ENCODE measurements at places on chromosomes 4 and X.
A peak's percentile ranks its signal among the peaks of the same experiment; 100 is the strongest.

DNA sequence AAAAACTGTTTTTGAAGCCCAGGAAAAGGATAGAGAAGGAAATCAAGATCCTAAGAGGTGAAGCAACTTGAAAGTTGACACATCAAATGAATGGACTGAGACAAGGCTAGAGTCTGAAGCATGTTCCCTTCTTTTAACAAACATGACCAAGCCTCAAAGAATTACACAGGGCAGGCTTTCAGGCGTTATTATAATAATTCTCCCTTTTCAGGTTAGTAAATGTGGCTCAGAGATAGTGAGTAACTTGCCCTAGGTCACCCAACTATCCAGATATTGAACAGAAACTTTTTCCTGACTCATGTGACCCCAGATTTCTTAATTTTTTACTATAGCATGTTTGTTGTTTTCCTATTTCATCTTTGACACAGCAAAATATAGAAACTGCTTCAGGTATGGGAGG lies 91.7 kb downstream of the PPP1R2C start:
- DNase-seq = no peak

DNA sequence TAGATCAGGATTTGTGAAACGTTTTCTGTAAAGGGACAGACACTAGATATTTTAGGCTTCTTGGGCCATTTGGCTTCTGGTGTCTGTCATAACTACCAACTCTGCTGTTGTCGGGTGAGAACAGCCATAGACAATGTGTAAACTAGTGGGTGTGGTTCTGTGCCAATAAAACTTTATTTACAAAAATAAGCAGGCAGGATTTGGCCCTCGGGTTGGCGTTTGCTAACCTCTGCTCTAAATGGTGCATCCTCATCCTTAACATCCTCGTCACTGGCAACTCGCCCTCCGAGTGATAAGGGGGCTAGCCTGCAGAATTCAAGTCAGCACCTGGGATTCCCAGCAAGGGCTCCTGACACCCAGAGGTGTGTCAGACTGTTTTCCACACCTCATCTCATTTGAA lies 105.8 kb upstream of the MSX1 start:
- no peak for DNase-seq

GRCh38 chr4:3374011-3374645 lies 67.6 kb upstream of the HGFAC start:
- no peak for DNase-seq

- DNase-seq = no peak
Measured at GRCh38 chr4:116636917-116637316, 448.5 kb downstream of the TRAM1L1 start.

- peak; percentile 70 for DNase-seq
Measured at GRCh38 chr4:742742-743311, 37.2 kb downstream of the PCGF3 start.

DNA sequence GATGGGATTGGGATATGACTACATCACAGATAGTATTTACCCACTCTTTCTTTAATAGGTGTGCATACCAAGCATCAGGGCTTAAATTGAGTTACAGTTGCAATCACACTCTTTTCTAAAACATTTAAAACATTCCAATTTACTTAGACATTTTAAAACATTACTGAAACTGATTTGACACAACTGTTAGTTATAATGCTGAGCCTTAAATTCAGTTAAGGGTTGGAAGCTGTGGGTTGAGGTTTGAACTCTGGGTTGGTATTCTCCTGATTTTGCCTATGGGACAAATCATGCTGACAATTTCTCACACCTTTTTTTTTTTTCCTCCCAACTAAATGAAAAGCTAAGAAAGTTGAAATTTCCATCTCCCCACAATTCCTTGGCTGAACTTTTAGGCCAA lies 16.3 kb downstream of the SLIT2 start:
- no peak for DNase-seq

- no peak for DNase-seq
Measured at GRCh38 chr4:111501946-111502345, 643.3 kb upstream of the FAM241A start.

DNA sequence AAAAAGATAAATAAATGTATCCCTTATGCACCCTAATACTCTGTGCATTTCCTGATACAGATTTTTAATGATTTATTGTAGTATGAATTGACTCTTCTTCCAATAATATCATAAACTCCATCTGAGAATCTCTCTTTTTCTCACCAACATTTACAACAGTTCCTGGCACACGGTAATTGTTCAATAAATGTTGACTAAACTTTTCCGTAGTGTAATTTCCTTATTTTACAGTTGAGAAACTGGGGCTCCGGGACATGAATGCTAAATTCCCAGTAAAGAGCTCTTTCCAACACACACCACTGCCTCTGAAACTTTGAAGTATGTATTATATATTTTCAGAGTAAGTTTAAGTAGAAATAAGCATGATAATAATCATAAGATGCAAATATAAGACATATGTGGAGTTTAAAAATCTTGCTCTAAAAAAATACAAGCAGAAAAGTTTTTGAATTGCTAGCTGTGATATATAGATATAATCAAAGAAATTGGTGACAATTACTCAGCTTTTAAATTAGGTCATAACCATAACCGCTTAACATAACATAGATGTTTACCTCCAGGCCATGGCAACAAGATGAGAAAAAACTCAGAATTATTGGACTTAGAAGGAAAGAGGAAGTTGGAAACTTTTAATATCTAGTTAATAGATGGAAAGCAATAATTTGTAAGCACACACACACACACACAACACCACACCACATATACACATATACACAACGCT lies 28.2 kb upstream of the ANTXR2 start:
- no peak for DNase-seq

DNA sequence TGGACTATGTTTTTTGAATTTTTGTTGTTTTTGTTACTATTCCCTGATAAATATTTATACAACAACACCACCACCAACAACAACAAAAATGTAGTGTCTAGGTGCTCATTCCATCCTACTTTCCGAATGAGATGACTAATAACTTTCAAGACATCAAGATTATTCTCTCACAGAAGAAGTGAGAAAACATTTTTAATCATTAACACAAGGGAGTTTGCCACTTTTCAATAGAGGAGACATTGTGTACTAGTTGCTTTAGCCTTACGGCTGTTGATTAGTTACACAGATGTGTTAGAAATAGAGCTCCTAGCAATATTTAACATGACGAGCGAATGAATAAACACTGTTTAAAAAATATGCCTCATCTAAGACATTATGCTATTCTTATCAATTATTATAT lies 898.8 kb downstream of the C4orf33 start:
- no peak for DNase-seq

DNA sequence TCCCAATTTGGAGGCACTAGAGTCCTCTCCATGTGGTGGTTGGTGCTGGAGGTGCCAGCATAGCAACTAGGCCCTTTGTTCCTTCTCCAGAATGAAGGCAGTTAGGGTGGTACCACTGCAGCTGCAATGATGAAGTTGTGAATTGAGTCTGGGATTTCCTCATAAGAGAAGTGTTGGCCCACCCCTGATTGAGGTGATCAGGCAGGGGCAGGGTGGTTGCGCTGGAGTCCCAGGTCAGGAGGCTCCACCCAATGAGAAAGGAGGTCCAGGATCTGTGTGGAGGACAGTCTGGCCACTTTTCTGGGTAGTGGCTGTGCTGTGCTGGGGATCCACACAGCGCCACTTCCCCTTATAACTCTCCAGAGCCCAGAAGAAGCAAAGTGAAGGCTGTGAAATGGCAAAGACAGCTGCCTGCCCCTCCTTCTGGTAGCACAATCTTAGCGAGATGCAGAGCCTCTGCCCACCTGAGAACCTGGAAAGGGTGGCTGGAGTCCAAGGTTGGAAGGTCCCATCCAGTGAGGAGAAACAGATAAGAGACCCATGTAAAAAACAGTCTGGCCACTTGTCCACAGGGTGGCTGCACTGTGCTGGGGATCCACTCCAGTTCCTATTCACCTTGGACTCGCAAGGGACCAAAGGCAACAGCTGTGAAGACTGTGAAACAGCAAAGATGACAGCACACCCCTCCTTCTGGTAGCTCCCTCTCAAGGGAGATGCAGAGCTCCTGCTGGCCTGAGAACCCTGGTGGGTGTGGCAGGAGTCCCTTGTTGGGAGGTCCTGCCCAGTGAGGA lies 124.6 kb downstream of the RRAGB start:
- no peak for DNase-seq

GRCh38 chr4:5423670-5424069 lies 284.7 kb downstream of the EVC2 start:
- no peak for DNase-seq

DNA sequence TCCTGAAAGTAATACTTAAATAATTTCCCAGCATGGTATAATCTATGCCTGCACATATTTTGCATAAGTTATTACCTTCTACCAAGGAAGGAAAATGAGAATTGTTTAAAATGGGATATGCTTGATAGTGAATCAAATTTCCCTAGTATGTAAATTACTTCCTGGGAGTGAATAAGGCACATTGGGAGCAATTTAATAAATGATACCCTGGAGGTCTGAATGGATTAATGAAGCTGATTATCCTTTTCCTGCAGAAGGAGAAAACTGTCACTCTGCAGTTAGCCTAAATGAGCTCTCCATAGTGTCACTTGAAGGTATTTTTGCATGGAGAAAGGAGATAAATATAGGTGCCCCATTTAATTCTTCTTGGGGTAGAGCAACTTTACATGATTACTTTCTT lies 2212.0 kb downstream of the PCDH7 start:
- no peak for DNase-seq
